ENCODE measurements at places on chromosomes 13 and 19. TPM values are rescaled to one million over a fixed set of nuclear protein-coding genes. Genes with fewer than 3 reads are reported as not detected.

DNA sequence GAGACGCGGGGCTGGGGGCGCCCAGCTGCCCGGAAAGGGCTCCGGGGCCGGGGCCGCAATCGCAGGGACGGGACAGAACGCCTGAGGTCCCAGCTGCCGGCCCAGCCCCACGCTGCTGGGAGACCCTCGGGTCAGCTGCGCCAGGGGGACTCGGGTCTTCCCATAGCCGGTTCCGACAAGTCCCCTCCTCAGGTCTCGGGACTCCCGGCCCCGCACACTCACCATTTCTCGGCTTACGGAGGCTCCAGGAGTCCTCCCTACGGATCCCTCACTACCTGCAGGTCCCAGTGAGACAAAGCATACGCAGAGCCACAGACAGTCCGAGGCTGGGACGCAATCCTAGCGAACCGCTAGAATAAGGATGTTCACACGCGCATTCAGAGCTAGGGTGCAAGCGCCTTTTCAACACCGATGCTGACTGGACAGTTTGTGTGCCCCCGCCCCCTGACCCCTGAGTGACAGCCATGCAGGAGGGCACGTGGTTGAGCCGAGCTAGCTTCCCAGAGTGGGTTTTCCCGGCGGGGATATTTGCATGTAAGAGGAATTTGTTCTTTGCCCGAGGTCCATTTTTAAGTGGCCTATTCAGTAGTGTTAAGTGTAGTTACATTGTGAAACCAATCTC, 13.6 kb downstream of the ZNF490 start:
- DNase-seq: no peak

DNA sequence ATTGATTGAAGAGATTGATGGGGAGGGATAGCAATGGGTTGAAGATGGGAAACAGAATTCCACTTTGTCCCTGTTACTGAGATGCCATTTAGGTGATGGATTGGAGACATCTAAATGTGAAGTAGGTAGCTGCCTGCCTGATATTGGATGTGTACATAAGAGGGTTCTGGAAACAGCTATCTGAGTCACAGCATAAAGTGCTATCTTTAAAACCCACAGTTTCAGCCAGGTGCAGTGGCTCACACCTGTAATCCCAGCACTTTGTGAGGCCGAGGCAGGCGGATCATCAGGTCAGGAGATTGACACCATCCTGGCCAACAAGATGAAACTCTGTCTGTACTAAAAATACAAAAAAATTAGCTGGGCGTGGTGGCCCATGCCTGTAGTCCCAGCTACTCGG, 72.6 kb downstream of the DNAJC3 start:
- no peak for DNase-seq

DNA sequence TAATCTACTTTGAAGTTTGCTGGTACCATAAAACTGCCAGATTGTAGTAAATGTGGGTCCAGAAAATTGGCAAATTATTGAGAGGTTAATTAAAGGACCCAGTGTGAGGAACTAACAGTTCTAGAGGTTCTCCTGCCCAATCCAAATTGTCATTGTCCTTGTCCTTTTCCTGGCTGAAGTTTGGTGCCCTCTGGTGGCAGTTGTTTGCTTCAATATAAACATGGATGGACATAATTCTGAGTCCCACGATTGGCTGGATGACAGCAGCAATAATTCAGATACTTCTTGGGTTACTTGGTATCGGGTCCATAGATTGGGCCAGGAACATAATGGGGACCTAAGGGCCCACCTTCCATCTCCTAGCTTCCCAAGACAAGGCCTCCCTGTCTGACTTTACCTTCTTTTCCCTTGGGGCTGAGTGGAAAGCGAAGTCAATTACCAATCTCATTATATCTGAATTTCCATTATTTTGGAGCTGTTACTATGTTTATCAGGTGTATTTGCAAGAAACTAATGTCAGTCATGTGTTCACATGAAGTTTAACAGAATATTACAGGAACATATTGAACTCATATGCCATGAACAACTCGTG, 33.8 kb upstream of the GARRE1 start:
- peak; percentile 27 for DNase-seq

DNA sequence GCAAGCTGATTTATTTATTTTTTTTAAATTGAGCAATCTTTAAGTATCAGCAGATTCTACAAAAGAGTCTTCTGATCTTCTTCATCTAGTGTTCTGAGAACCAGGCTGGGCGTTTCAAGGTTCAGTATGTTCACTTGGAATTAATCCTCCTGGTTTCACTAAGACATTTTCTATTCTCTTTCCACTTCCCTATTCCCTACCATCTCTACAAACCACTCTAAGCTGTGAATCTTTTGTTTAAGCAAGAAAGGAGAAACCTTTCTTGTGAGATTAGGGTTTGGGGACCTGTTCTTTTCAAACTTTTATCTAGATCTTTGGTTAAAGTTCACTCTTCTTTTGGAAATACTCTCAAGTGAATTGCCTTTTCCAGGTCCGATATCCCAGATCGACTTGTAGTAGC, 59.3 kb downstream of the URI1 start:
- no peak for DNase-seq

- no peak for DNase-seq
Observed at GRCh38 chr19:47239610-47240296, 8.8 kb upstream of the BBC3 start.

DNA sequence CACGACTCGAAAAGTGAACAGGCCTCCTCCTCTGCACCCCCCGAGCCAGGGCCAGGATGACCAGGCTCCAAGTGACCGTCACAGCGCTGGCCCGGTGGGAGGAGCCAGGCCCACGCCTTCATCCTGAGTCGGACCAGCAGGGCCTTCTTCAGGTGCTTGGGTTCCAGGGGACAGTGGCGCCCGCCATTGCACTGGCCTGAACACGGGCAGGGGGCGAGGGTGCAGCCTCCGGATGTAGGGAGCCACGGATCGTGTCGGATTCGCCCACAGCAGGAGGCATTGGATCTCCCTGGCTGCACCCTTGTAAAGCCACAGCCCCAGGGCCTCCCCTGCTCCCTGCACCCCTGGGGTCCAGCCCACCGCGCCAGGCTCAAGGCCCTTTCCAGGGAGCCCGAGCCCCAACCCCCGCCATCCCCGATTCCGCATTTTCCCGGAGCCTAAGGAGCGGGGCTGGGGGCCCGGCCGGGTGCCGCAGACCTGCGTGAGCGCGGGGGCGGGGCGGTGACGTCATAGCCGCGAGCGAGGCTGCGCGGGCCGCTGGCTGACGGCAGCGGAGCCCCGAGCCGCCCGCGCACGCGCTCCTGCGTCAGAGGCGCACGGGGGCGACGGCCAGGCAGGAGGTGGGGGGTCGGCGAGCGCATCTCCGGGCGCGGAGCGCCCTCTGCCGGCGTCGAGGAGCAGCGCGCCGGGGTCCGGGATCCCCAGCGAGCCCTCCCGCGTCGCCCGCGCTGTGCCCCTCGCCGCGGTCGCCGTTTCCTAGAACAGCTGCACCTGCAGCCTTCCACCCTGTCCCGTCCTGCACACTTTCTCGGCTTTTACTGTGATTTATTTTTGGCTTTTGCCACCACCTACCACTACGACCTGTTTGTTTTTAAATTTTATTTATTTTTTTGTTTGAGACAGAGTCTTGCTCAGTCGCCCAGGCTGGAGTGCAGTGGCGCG, 1.5 kb upstream of the ATP5F1D start:
- DNase-seq: peak; percentile 80

DNA sequence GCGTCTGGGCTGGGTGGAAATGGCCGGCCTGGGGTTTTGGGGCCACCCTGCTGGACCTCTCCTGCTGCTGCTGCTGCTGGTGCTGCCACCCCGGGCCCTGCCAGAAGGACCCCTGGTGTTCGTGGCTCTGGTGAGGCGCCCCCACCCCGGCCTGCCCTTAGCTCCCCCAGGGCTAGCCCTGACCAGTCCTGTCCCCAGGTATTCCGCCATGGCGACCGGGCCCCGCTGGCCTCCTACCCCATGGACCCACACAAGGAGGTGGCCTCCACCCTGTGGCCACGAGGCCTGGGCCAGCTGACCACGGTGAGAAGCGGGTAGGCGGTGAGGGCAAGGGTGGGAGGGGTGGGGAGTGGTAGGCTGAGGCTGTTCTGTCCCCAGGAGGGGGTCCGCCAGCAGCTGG, at the start of gene ACP4:
TSS of gene ACP4 (plus strand) at position 20 of the 400 bp plus-strand sequence. CDS start at position 20, 0 bp downstream.
- DNase-seq: no peak

DNA sequence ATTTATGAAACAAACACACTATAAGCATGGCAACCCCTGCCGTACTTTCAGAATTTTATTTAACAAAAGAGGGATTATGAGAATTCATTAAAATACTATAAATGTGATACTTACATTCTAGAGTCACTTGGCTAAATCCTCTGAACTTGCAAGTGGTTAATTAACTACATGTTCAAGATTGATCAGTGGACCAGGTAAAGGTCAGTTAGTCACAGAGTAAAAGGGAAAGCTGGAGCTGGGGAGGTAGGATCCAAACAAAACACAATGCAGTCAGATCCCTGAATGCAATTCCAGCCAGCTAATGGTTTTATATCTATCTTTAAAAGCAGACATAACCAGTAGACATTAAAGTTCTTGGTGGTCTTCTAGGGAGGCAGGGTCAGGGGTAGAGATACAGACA, 270.5 kb downstream of the DIAPH3 start:
- DNase-seq: no peak

The PIBF1 gene
- total RNA-seq: 19.4 TPM

The PCDH20 gene
- total RNA-seq: 0.21 TPM

The SAMD1 gene
- 20.4 TPM for total RNA-seq
